Cardiac fibroblast (primary cell): ENCODE measurements at places on chromosomes 3 and 15.

DNA sequence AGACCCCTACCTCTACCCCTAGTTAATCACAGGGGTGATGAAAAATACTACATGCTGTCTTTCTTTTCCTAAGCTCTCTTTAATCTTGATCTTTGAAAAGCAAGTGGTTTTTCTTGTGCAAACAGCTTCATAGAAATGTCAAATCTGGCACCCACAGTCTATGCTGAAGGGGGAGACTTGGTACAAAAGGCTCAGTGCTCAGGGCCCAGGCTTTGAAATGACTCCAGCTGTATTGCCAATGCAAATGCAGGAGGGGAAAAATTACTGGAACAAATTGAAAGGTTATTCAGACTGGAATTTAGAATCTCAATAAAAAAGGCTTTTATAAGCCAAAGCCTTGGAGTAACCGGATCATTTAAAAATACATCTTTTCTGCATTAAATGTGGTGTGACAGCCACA, 223.9 kb downstream of the LRTM1 start:
- DNase-seq: no peak

GRCh38 chr3:125062904-125063618, 7.3 kb upstream of the HEG1 start:
- peak; percentile 89 for DNase-seq

GRCh38 chr15:96351761-96352603, 21.5 kb downstream of the NR2F2 start:
- DNase-seq: peak; percentile 60

- DNase-seq: peak; percentile 85
Measured at GRCh38 chr15:59174835-59175831, 31.5 kb upstream of the LDHAL6B start.

DNA sequence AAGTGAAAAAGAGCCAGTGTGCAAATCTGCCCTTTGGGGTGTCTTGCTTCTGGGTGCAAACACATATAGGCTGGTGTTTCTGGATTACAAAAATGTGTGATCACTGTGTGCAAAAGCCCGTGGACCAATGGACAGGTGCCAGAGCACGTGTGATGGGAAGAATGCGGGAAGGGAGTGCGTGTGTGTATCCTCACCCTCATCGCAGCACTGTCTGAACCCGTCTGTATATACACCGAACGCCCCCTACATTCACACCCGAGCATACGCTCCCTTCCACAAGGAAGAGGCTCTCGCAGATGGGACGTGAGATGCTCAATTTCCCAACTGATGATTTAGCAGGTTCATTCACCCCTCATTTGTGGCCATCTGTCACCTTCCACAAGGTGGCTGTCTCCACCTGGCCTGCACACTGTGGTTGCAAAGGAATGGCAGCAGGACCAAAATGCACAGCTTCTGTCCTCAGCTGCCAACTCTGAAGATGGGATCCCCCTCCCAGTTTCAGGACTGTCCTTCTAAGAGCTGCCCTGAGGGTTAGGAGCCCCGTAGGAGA, 19.4 kb upstream of the SLC6A1 start:
- no peak for DNase-seq

GRCh38 chr15:59399465-59400102, 26.9 kb upstream of the MYO1E start:
- DNase-seq: no peak

DNA sequence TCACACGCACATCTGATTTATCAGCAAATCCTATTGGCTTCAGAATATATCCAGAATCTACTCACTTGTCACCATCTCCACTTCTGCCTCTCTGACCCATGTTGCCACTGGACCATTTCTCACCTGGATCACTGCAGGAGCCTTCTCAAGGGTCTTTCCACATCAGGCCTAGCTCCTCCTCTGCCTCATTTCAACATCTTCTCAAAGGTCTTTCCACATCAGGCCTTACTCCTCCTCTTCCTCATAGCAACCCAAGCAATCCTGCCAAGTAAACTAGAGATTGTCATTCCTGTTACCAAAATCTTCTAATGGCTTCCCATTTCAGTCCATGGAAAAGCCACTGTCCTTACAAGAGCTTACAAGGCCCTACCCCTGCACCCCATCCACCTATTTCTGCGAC, 18.0 kb upstream of the DUT start:
- DNase-seq: peak; percentile 7

GRCh38 chr15:30953731-30954378, 37.6 kb downstream of the MTMR10 start:
- DNase-seq: peak; percentile 97

DNA sequence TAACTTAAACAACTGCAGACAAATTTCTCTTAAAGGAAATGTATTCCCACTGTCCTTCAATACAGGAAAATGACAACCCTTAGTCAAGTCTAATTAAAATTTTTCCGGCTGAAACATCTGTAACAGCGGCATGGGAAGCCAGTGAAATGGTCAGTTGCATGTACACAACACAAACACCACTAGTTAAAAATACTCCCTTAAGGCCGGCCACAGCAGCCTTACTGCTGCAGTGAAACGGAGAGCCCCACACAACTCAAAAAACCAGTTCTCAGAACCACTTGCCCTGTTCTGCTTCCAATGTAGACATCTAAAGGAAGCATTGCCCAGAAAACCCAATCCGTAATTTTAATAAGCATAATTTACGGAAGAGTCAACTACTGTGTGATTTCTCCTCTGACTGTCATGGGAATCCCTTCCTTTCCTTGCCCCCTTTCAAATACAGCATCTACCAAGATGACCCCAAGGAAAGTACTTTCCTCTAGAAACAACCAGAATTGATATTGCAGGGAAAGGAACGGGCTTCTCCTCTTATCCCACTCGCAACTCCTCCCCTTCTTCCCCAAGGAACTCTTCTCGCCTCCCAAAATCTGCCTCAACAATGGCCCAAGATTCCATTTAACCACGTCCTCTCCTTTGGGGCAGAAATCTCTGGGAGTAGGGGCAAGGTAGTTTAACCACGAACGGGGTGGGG, 1.6 kb downstream of the FBN1 start:
- peak; percentile 55 for DNase-seq

- DNase-seq: peak; percentile 46
Measured at GRCh38 chr15:67931861-67932260, 92.0 kb upstream of the RNU6-1 start.

DNA sequence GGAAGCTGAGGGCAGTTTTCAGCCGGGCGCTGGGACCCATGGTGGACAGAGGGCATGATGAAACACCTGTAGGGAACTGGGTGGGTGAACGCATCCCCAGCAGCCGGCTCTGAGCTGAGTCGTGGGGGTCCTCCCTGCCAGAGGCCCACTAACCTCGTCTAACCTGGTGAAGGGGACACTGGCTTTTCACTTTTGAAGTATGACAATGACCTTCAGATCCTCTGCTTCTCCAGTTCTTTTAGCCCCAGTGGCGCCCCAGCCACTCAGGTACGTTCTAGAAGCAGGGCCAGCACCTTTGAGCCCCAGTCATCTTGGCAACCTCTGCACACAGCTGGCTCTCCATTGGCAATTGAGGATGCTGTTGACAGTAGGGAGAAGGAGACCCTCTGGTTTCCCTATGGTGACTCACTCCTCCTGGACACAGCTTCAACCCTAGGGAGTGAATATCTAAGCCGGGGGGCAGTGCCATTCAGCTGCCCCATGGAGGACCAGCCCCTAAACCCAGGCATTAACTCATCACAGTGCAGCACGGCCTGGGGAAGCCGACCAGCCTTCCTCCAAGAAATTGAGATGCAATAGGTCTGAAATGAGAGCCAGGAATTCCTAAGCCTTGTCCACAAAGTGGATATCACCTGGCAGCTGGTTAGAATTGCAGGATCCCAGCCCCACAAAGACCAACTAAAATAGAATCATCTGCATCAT, 46.1 kb downstream of the CMTM6 start:
- DNase-seq: no peak

DNA sequence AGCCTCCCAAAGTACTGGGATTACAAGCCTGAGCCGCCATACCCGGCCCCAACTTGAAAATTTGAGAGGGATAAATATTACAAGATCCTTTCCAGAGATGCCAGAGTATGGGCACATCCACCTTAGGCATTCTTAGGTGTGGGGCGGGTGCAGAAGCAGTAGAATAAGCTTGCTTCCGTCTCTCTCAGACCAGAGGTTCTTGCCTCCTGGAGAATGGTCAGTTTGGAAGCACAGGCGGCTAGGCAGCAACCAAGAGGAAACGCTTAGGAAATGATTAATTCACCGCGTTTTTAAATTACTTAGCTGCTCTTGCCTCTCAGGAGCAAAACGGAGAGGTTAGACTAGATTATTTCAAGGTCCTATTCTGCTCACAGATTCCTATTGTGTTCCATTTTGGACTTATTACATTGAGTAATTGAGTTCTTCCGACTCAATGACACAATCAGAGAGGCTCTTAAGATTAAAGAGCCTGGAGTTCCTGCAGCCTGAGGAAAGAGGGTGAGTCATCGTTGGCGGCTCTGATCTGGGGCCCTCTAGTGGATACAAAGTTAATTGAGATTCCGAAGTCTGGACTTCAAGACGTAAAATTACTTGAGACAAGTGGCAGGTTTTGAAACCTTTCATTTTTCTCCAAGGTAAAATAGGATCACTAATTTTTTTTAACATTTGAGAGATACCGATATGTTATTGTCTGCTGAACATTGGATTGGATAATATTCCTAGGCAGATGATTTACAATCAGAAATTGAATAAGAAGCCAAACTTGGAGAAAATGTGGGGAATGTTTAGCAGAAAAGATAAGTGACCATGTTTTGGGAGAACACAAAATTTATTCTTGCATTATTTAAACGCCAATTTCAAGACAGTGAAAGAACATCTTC, 5.8 kb upstream of the TOPAZ1 start:
- DNase-seq: peak; percentile 94

GRCh38 chr15:79539401-79539800, 107.3 kb downstream of the MINAR1 start:
- DNase-seq: peak; percentile 4

DNA sequence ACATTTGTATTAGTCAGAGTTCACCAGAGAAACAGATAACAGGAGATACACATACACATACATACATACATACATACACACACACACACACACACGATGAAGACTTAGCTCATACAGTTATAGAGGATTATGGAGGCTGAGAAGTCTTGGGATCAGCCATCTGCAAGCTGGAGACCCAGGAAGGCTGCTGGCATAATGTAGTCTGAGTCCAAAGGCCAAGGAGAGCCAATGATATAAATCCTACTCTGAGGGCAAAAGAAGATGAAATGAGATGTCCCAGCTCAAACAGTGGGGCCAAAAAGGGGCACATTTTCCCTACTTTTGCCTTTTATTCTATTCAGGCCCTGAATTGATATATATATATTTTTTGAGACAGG, 6.4 kb upstream of the TTC14 start:
- no peak for DNase-seq

DNA sequence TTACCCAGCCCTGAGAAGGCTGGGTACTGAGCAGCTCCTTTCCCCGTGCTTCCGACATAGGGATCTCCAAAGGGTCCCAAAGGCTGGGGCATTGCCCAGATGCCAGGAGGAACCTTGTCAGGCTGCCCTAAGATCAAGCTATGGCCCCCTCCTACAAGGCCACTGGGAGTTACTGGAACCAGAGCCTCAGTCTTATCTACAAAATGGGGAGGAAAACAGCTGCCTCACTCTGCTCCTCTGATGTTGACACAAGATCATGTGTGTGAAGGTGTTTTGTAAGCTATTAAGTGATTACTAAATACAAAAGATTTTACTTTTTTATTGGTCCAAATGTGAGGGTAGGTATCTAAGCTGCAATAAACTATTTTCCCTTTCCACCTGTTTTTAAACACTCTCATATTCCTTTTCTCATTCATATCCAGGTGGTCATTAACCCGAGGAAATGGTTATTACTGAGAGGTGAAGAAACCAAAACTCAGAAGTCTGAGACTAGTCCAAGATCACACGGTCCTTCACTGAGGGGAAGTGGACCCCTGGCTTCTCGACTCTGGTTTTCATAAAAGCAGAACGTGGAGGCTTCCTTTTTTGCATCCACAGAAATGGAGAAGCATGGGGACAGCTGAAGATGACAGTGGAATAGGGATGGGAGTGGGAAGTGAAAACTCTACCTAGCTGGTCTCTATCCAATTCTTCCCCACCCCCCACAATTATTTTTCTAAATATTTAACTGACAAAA, 1.7 kb downstream of the ARPIN start:
- DNase-seq: no peak

DNA sequence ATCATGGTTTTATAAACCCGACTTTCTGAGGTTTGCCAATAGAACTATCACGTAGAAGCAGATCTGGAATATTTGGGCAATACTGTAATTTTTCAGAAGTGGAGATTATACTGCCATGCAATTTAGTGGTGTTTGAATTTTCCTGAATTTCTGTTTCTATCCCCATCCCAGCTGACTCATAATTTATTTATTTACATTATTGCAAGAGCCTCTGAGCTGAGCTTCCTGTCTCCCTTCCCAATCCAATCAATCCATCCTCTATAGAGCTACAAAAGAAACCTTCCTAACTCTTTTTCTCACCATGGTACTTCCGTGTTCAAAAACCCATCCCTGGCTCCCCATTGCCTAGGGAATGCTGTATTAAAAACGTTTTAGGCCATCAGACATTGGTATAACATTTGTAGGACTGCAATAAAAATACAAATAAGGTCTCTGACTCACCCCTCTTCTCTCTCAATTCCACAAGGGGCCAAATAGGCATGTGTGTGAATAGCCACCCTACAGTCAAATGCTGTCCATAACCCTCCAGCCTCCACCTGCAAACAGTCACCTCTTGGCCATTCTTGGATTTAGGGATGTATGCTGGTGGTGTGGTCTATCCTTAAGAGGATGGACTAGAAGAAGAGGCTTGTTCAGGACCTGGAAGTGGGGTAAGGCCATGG, 190.7 kb downstream of the CD47 start:
- DNase-seq: no peak

- peak; percentile 76 for DNase-seq
Measured at GRCh38 chr15:70132139-70132538, 34.4 kb upstream of the TLE3 start.

DNA sequence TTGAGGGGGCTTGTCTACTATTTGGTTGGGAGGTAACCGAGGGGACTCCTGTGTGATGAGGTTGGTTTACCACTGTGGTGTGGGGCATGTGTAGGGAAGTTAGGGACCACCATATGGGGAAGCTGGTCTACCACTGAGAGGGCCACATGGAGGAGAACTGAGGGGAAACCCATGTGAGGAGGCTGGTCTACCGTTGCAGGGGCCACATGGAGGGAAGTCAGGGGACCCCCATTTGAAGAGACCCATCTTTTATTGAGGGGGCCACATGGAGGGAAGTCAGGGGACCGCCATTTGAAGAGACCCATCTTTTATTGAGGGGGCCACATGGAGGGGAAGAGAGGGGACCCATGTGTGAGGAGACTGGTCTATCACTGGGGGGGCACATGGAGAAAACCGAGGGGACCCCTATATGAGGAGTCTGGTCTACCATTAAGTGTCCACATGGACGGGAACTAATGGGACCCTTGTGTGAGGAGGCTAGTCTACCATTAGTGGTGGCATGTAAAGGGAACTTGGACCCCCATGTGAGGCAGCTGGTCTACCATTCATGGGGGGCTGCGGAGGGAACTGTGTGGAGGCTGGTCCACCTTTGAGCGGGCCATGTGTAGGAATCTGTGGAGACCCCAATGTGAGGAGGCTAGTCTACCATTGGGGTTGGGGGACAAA, 165.5 kb downstream of the FBLN2 start:
- no peak for DNase-seq

- peak; percentile 37 for DNase-seq
Measured at GRCh38 chr15:96947296-96948229, 617.1 kb downstream of the NR2F2 start.
